ENCODE measurements at places on chromosomes 2 and 18.

- DNase-seq: no peak
These were observed 246.6 kb downstream of the LRRTM1 start for GRCh38 chr2:80057956-80058355.

- no peak for DNase-seq
These were observed 176.6 kb downstream of the DYSF start for GRCh38 chr2:71629771-71630453.

GRCh38 chr18:13226533-13227144 is 8.1 kb downstream of the LDLRAD4 start:
- DNase-seq: no peak

- no peak for DNase-seq
These were observed 156.6 kb upstream of the ID2 start for GRCh38 chr2:8525236-8525581.

- no peak for DNase-seq
These were observed 52.1 kb downstream of the CYRIA start for GRCh38 chr2:16613539-16614011.
